Kidney (tissue), 22 donors: ENCODE measurements at places on chromosomes 4 and X. TPM values are rescaled to one million over a fixed set of nuclear protein-coding genes. Genes with fewer than 3 reads are reported as not detected.

GRCh38 chr4:73527196-73527595 is 45.7 kb downstream of the AFM start:
- no peak overlapping the region for H3K4me3 ChIP-seq
- no peaks in the 10 kb centered on the region for H3K4me1 ChIP-seq
- H3K36me3 ChIP-seq, result peaks cover 18% of the 10 kb centered on the region
- no peak overlapping the region for H3K27ac ChIP-seq

DNA sequence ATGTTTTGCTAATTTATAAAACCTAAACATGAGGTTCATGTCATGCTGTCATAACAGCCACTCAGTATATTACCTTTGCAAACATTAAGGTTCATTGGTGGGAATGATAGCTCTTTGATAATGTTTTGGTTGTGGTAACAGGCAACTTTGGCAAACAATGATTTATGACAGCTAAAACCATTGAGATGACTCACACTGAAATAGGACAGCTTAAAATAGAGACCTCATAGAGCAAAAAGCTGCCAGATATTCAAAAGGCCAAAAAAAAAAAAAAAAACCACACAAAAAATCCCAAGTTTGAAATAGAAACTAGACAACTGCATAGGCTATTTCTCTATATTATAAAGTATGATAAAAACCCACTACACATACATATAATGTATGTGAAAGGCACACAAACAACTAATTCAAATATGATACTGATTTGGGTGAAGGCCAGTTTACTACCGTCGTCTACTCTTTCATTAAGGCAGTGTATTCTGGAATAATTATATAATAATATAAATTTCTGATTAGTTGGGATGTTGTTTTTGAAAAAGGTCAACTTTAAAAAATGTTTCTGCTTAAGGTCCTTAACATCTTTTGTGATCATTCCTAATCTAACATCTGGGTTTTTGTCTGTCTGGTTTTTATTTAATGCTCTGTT is 646.0 kb upstream of the PITX2 start:
- H3K27ac ChIP-seq, result no peak overlapping the region
- no peaks in the 10 kb centered on the region for H3K4me1 ChIP-seq
- no peaks in the 10 kb centered on the region for H3K27me3 ChIP-seq
- DNase-seq, result no peak
- no peak overlapping the region for H3K4me3 ChIP-seq

The GPM6B gene
- total RNA-seq, result 16.0 TPM

DNA sequence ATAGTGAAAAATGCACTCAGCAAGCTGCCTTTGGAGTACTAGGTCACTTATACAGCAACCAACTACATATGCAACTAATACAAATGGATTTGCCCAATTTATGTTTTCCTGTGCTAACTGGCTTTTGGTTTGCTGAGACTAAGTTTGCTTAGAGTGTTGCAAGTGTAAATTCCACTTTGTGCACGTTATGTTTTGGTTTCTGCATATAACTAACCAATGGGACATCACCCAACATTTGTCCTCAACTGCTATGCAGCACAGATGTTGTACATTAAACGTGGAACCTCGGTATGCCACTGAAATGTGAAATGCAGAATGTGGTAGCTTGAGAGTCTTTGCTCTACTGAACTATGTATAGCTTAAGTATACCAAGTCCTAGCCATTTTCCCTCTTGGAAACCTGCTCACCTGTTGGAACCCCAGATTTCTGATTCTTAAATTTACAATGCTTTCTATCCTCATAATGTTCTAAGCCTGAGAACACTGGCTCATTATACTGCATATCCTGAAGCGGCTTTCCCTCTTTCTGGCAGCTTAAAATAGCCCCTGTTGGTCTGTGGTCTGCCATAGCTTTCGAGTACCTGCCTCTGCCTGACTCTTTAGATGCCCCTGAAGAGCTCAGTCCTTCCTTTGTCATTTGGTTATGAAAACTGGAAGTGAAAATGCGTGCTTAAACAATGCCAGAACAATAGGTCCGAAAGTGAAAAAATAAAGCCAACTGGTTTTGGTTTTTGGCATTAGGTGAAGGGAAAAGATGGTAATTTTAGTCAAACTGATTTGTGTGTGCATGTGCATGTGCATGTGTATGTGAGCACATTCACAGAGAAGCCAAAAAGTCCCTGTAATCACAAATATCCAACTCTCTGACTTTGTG is 158.0 kb downstream of the SH2D1A start:
- H3K27ac ChIP-seq, result no peak overlapping the region
- no peaks in the 10 kb centered on the region for H3K4me1 ChIP-seq
- no peaks in the 10 kb centered on the region for H3K36me3 ChIP-seq
- H3K27me3 ChIP-seq, result no peaks in the 10 kb centered on the region
- DNase-seq, result no peak

The RRH gene
- total RNA-seq, result 0.44 TPM

DNA sequence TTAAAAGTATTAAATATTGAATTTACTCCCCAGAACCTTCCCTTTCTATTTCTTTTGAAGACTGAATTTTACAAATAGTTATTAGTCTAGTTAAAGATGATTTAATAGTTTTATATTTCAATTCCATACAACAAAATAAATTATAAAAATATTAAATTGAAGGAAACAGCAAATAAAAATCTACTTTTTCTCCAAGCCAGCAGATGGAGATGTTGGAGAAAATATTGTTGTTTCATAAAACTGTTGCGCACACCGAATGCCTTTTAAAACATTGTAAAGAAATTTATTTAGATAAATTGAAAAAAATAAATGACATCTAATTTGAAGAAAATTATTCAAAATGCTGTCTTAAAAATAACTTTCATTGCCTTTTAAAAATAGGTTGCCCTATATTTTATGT is 5.5 kb downstream of the GRIA2 start:
- no peaks in the 10 kb centered on the region for H3K36me3 ChIP-seq
- H3K4me1 ChIP-seq, result no peaks in the 10 kb centered on the region
- no peak overlapping the region for H3K27ac ChIP-seq
- no peak for DNase-seq
